ENCODE measurements at places on chromosomes 13 and 19. TPM values are rescaled to one million over a fixed set of nuclear protein-coding genes. Genes with fewer than 3 reads are reported as not detected.
A peak's percentile ranks its signal among the peaks of the same experiment; 100 is the strongest.

The RAB3A gene
- total RNA-seq: 10.3 TPM

The DOHH gene
- total RNA-seq: 24.4 TPM

The CEBPA gene
- total RNA-seq: 1.4 TPM

The CD79A gene
- 2.7 TPM for total RNA-seq

The RAB3D gene
- total RNA-seq: 5.7 TPM

DNA sequence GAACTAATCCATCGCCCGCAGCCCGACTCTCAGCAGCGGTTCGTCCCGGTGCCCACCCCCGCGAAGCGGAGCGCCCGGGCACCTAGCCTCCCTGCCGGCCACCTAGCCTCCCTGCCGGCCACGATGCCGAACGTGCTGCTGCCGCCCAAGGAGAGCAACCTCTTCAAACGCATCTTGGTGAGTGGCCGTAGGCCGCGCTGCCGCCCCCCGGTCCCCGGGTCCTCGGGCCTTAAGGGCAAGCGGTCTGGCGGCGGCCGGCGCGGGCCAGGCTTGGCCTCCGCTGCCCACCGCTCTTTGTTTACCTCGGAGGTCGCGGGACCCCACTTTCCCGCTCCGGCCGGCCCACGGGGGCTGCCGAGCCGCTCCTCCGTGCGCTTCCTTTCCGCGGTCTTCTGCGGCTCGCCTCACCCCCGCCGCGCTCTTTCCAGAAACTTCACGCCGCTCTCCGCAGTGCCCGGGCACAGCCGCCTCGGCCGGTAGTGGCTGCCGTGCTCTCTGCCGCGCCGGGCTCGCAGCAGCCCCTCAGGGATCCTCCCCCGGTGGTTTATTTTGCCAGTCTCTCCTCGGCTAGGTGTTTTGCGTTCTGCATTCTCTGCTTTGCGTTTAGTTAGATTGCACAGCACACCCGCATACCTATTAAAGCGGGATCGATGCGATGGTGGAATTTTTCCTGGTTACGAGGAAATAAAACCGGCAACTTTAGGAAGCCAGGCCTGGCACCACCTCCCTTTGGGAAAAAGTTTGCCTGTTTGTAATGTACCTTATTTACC, 524 bp downstream of the NAA16 start:
- H3K27me3 ChIP-seq: no peaks in the 10 kb centered on the region
- H3K36me3 ChIP-seq: peaks cover 3% of the 10 kb centered on the region
- H3K27ac ChIP-seq: peak overlapping the region; percentile 93
- peaks cover 37% of the 10 kb centered on the region for H3K4me1 ChIP-seq
- H3K4me3 ChIP-seq: peak overlapping the region; percentile 94

DNA sequence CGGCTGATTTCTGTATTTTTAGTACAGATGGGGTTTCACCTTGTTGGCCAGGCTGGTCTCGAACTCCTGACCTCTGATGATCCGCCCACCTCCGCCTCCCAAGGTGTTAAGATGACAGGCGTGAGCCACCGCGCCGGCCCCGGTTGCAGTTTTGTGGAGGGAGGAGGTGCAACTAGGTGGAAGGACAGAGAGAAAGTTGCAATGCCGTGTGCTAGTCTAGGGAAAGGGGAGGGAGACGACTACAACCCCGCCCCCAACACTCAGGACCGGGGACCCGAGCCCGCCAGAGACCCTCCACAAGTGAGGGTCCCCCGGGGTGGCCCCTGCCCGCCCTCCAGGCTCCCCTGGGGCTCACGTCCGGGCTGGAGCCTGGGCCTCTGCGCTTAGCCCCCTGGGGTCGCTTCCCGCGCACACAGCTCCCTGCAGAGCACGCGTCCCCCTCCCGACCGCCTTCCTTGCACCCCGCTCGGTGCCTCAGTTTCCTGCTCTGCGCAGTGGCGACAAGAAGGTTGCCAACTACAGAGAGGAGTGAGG, 1.2 kb upstream of the ARID3A start:
- H3K27me3 ChIP-seq: no peaks in the 10 kb centered on the region
- peak; percentile 79 for DNase-seq
- peaks cover 12% of the 10 kb centered on the region for H3K4me1 ChIP-seq
- H3K27ac ChIP-seq: peak overlapping the region; percentile 81
- peak overlapping the region; percentile 86 for H3K4me3 ChIP-seq

DNA sequence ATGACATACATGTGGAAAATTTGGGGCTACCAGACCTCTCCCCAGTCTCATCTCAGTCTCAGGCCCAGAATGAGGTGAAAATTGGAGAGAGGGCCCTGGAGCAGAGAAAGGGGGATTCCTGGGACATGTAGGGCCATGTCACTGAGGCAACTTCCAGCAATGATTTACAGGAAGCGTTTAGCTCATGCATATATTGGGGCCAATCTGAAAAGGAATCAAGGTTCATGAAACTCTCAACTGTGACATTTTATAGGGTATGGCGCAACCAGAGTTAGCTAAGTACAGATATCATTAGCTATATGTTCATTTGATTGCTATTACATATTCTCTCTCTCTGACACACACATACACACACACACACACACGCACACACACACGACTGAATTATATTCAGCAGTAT, 86.3 kb downstream of the RNASEH2B start:
- no peak overlapping the region for H3K4me3 ChIP-seq
- no peak overlapping the region for H3K27ac ChIP-seq
- H3K36me3 ChIP-seq: no peaks in the 10 kb centered on the region
- DNase-seq: no peak
- H3K27me3 ChIP-seq: no peaks in the 10 kb centered on the region

- H3K27me3 ChIP-seq: no peaks in the 10 kb centered on the region
- H3K4me1 ChIP-seq: peaks cover 23% of the 10 kb centered on the region
- peak; percentile 92 for DNase-seq
- peak overlapping the region; percentile 90 for H3K27ac ChIP-seq
Observed at GRCh38 chr19:2289714-2290435, 7.9 kb upstream of the PEAK3 start.

DNA sequence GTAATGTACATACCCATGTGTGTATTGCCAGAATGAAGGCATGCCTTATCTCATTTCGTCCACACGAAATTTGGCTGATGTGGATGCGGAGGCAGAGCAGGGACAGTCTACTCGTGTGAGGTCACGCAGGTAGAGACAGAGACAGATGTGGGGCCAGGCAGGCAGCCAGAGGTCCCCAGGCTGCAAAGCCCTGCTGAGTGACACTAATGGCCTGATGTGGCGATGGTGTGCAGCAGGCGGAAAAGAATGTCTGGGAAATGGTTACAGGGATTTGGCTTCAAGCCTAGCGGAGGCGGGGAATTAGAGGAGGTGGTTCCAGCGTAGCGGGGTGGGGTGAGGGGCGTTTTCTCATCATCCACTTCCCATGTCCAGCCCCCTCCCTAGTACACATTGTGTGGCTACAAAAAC, 4.2 kb upstream of the IZUMO2 start:
- H3K4me1 ChIP-seq: peaks cover 2% of the 10 kb centered on the region
- no peak for DNase-seq
- no peaks in the 10 kb centered on the region for H3K36me3 ChIP-seq
- H3K27ac ChIP-seq: no peak overlapping the region
- no peaks in the 10 kb centered on the region for H3K27me3 ChIP-seq
- no peak overlapping the region for H3K4me3 ChIP-seq

GRCh38 chr13:99355267-99356011, 48.2 kb upstream of the GPR183 start:
- peaks cover 67% of the 10 kb centered on the region for H3K36me3 ChIP-seq
- no peaks in the 10 kb centered on the region for H3K27me3 ChIP-seq
- peak overlapping the region; percentile 83 for H3K4me3 ChIP-seq
- peaks cover 90% of the 10 kb centered on the region for H3K4me1 ChIP-seq

DNA sequence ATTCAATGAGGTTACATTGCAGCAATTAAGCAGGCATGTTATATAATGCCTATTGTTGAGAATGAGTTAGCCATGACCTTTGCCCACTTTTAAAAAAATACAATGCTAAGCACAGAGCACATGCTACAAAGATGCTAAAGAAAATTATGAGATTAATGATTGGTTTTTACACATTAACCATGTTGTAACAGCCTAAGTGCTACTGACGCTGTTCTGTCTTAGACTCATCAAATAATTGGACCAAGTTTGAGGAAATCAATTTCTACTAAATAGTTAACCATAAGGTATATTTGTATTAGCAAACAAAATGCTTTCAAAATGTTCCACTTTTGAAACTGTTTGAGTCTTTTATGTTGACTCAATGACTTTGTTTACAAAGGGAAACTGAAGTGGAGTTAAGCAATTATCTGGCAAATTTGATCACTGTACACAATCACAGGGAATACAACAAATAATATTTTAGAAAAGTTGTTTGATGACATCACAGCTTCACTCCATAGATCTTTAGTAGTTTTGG, 14.3 kb downstream of the MIR17HG start:
- peaks cover 11% of the 10 kb centered on the region for H3K4me1 ChIP-seq
- H3K36me3 ChIP-seq: peaks cover 36% of the 10 kb centered on the region

DNA sequence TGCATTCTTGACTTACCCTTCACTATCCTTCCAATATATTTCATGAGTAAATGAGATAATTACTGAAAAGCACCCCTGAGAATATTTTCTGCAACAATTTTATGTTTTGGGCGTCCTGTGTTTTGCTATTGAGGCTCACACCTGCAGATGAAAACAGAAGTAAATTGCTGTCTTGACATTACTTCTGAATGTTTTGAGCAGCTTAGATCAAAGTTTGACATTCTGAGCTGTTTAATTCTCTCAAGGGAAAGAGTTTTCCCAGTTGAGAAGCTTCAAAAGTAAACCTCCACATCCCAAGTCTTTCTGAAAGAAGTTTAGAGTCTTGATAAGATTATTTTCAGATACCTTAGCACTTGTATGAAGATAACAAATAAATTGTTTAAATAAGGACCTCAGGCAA, 1667.2 kb upstream of the SLC10A2 start:
- no peaks in the 10 kb centered on the region for H3K36me3 ChIP-seq
- no peak for DNase-seq
- no peak overlapping the region for H3K27ac ChIP-seq

- H3K36me3 ChIP-seq: no peaks in the 10 kb centered on the region
- no peak overlapping the region for H3K27ac ChIP-seq
- no peaks in the 10 kb centered on the region for H3K4me1 ChIP-seq
- H3K4me3 ChIP-seq: no peak overlapping the region
Observed at GRCh38 chr13:38980750-38981078, 9.9 kb downstream of the STOML3 start.

GRCh38 chr19:44813070-44813840, 4.4 kb downstream of the BCAM start:
- H3K36me3 ChIP-seq: no peaks in the 10 kb centered on the region
- no peak overlapping the region for H3K27ac ChIP-seq
- no peak for DNase-seq
- H3K4me1 ChIP-seq: no peaks in the 10 kb centered on the region

DNA sequence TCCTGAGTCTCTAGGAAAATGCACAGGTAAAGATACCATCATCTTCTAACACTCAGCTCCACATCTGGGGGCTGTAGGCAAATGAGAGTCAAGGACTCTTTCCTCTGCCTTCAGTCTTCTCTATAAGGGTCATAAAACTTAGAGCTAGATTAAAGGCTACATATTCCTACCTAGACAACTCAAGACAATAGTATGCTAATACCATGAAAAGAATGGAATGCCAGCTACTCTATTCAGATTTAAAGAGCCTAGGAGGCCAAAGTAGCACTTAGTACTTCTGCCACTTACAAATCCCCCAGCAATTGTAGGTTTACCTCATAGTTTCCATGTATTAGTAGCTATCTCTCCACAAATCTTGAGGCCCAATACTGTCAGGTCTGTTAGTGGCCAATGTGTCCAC, 453.0 kb downstream of the SLITRK5 start:
- no peak overlapping the region for H3K4me3 ChIP-seq
- H3K36me3 ChIP-seq: no peaks in the 10 kb centered on the region
- no peaks in the 10 kb centered on the region for H3K27me3 ChIP-seq
- DNase-seq: no peak

DNA sequence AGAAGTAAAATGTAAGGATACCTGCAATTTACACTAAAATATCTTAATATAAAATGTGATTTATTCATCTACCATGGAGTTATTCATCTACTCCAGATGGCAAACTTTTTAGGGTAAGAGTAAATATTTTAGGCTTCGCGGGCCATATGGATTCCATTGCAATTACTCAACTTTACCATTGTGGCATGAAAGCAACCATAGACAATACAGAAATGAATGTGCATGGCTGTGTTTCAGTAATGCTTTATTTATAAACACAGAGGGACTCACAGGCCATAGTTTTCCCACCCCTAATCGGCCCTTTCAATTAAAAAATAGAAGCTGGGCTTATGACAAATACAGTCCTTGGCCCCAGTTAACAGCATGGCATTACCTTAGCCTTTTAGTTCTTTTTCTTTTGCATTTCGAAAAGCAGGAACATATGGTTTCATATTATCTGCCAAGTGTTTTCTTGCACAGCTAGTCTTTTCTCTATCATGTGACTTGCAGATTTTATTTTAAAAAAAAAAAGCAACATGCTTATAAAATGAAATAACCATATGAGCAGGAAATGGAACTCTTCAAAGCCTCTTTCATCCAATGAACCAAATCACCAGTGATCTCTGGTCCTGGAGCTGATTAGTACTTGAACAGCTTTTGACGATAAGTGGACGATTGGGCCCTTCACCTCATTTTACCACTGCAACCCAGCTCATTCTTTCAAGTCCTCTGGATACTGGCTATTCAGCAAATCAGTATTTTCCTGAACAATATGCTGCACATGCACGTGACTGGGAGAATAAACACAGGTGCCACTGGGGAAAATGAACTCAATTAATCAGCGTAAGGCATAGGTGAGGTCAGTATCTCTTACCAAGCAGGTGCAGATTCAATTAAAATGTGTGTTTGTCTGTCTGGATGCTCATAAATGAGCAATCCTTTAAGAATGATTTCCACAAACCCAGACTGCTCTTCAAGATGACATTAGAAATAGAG, 63.9 kb downstream of the LHFPL6 start:
- DNase-seq: no peak
- H3K4me1 ChIP-seq: no peaks in the 10 kb centered on the region
- H3K4me3 ChIP-seq: no peak overlapping the region
- H3K36me3 ChIP-seq: no peaks in the 10 kb centered on the region
- H3K27ac ChIP-seq: no peak overlapping the region
- H3K27me3 ChIP-seq: peaks cover 1% of the 10 kb centered on the region

- no peaks in the 10 kb centered on the region for H3K36me3 ChIP-seq
- no peaks in the 10 kb centered on the region for H3K4me1 ChIP-seq
- H3K27ac ChIP-seq: no peak overlapping the region
- H3K27me3 ChIP-seq: no peaks in the 10 kb centered on the region
- no peak overlapping the region for H3K4me3 ChIP-seq
- no peak for DNase-seq
Observed at GRCh38 chr13:25494698-25495411, 123.1 kb downstream of the ATP8A2 start.

GRCh38 chr13:84279166-84279565, 396.9 kb upstream of the SLITRK1 start:
- H3K27ac ChIP-seq: no peak overlapping the region
- H3K4me1 ChIP-seq: no peaks in the 10 kb centered on the region
- H3K27me3 ChIP-seq: no peaks in the 10 kb centered on the region
- no peaks in the 10 kb centered on the region for H3K36me3 ChIP-seq

DNA sequence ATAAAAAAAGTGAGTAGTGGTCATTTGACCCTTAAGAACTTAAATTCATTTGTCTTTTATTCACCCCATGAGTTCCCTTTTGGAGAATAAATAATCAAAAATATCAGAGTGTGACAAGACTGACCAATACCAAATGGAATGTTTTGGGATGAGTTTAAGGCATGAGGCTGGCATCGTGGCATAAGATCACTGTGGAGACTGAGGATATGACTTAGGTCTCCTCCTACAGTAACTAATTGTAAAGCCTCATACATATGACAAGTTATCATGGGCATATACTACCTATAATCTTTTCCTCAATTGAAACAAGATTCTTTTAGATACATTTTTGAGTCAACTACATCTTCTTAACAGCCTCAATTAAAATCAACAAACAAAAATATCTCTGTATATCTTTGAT, 782.0 kb downstream of the SLITRK1 start:
- H3K4me3 ChIP-seq: no peak overlapping the region
- DNase-seq: no peak
- no peaks in the 10 kb centered on the region for H3K27me3 ChIP-seq
- no peaks in the 10 kb centered on the region for H3K4me1 ChIP-seq
